ENCODE measurements at places on chromosomes 12 and 14. TPM values are rescaled to one million over a fixed set of nuclear protein-coding genes. Genes with fewer than 3 reads are reported as not detected.

DNA sequence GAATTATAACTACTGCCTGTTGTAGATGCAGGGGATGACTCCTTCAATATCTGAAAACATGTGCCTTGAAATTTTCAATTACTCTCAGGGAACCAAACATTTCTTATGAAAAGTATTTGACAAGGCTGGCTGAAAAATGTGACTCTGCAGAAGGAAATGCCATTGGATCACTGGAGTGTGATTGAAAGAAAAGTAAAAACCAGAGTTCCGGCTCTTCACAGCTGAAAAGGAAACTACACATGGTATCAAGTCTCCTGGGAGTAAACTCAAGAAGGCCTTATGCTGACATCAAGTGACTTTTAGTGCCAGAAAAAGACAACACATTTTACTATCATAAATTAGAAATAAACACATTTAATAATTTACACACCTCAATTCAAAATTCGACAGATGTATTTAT is 693.0 kb downstream of the LRFN5 start:
- DNase-seq = no peak

DNA sequence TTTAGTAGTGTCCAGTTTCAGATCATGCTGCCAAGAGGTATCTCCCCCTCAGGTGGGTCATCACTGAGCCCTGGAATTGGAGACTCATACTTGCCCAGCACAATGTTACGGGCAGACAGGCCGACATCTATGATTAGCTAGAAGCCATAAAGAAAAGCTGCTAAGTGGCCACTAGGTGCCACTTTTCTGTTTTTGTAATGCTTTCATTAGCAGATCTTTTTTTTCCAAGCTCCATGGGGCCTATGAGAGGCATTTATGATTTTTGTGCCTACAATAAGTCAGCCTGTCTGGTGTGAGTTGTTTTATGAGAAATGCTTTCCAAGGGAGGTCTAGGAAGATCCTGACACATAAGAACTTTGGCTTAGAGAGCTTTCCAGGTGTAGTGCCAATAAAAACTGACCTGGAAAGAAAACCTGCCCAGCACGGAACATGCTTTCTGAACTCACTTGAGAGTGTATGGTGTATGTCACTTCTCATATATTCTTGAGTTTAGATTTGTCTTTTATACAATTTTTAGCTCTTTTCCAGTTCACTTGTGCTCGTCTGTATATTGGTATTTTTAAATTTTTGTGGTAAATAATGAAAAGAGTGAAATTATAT is 21.8 kb upstream of the SMCO2 start:
- no peak for DNase-seq

DNA sequence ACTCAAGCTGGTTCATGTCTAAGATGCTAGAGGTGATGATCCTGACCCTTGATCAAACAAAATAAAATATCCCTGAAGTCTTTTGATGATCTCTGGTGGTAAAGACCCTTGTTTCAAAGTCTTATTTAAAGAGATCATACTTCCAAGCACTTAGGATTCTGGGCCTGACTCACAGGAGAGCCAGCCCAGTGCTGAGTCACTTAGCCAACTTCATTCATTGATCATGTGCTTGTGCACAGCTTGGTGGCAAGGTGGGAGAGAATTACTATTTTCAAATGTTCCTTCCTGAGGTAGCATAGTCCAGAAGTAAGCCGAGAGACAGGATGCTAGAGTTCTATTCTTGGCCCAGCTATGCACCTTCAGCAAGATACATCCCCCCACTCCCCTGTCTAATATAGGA is 40.6 kb downstream of the SCN8A start:
- no peak for DNase-seq

DNA sequence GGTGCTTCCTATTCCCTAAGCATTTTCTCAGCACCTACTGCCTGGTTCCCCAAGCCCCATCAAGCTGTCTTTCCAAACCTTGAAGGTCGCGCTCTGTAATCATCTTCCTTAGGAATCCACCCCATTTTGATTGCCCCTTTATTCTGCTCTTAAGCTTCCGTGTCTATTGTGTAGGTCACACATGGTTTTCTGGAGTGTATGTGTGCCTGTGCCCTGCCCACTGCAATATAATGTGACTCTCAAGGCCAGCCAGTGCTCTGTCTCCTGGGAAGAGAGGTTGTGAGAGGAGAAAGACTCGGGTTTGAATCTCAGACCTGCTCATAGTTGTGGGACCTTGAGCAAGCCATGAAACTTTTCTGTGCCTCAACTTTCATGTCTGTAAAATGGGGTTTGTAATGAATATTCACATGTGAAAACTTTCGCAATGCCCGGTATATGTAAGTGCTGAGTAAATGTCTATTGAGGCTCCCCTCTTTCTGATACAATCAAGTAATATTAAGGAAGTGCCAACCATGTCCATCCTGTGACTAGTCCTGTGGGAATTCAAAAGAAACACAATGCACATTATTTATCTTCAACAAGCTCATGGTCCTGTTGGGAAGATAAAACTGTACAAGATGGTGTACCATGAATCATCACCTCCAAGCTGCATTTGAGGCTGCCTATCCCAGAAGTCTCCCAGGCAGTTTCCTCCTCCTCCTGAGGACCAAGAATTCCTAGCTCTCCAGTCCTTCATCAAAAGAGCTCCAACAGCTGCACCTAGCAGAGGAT is 774 bp upstream of the KRT75 start:
- DNase-seq = no peak

DNA sequence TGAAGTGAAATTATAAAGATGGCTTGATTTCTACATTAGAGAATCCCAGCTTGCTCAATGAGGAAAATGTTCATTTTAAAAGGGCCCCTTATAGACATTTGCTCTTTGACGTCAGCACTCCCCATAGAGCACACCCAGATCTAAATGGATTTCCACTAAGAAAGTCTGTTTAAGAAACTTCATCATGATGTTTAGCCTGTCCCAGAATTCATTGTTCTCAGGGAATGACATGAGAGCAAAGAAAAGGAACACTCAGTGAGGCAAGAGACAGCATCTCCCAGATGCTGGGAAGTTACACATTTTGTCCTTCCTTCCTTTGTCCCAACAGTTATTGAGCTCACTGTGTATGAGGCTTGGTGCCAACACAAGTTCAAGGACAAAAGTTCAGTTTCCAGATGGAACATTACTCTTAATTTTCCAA is 4.9 kb downstream of the PHLDA1 start:
- no peak for DNase-seq

Gene NEUROD4
- not detected for total RNA-seq
